ENCODE measurements at places on chromosomes 6 and 20. TPM values are rescaled to one million over a fixed set of nuclear protein-coding genes. Genes with fewer than 3 reads are reported as not detected.

The ERVFRD-1 gene
- 0.05 TPM for polyA plus RNA-seq

The ESR1 gene
- 0.70 TPM for polyA plus RNA-seq

The RBBP8NL gene
- polyA plus RNA-seq, result not detected

The HUS1B gene
- not detected for polyA plus RNA-seq

GRCh38 chr6:143806282-143807102 lies 36.6 kb upstream of the LTV1 start:
- peak; percentile 42 for DNase-seq

GRCh38 chr6:2790588-2791449 lies 25.6 kb downstream of the WRNIP1 start:
- DNase-seq, result peak; percentile 61

GRCh38 chr6:34272013-34272926 lies 23.5 kb upstream of the SMIM29 start:
- DNase-seq, result peak; percentile 67

- DNase-seq, result no peak
These were observed 15.0 kb downstream of the ACSS2 start for GRCh38 chr20:34891166-34892062.

DNA sequence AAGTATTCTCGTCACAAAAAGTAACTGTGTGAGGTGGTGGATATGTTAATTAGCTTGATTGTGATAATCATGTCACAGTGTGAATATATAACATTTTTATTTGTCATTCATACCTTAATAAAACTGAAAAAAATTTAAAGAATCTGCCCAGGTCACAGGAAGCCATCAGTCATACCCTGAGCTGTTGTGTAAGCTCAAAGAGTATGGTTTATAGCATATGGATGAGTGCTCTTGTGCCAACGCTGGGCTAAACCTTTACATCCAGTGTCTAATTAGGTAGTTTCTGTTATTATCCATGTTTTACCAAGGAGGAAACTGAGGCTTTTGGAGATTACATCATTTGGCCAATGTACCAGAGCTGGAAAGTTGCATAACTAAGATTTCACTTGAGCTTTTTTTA lies 11.4 kb downstream of the PKIG start:
- DNase-seq, result no peak

- no peak for DNase-seq
These were observed 148.4 kb downstream of the EYA2 start for GRCh38 chr20:47043086-47043485.
